ENCODE measurements at places on chromosomes 4 and X.

- peak; percentile 73 for DNase-seq
Measured at GRCh38 chrX:149715468-149715867, 3.6 kb downstream of the MAGEA11 start.

DNA sequence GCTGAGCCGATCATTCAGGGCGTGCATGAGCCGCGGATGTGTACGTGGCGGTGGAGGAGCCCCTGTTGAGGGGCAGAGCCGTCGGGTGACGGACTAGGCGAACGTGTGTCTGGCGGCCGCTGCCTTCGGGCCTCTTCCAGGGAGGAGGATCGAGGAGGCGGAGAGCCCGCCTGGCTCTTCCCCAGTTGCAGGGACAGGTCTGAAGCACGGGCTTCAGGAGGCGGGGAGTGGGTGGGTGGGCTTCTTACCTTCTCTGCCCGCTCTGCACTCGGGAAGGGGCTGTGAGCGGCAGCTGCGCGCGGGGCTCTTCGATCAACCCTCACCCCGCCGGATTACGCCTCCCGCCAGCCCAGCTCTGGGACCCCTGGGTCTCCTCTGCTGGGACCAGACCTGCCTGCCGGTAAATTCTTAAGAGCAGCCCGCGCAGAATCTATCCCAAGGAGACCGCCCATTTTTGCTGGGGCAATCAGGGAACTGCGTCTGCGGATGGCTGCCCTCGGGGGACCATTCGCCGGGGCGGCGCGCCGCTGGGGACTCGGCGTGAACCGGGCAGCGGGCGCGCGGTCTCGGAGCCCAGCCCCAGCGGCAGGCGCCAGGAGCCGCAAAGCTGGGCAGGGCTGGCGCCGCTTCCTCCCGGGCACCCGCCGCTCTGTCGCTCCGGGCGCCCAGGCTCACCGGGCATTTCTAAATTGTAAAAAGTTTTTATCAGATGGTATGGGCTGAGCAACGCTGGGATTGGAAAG lies 4.9 kb downstream of the PLAC8 start:
- DNase-seq: no peak

- no peak for DNase-seq
Measured at GRCh38 chrX:149718757-149719156, 6.9 kb downstream of the MAGEA11 start.

DNA sequence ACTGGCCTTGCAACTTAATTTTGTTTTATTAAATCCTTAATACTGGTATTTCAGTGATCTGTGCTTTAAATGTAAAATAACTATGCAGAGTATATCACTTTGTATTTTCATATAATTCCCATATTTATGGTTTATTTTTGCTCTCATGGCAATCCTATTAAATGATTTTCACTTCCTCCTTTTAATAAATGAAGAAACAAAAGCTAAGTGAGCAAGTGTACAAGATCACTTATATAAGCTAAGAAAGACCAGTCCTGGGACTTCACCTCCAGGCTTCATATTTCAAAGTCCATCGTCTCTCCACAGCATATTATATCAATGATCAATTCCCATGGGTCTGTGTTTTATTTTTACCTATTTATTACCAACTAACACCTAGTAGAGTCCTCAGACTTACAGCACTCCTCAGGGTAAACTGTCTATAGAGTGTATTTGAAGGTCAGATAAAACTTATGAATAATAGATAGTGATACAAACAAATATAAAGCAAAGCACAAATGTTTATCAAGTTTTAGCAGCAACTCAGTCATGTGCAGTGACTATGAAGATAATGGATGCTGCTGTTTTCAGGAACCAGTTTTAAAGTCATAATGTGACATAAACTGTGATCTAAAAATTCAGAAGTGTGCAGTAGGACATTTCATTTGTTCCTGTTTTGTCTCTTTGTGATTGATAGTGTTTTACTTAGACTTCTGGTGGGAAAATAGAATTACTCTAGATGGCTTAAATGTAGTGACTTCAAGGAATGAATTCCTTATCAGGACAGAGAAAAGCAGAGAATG lies 56.8 kb downstream of the ARHGAP24 start:
- DNase-seq: no peak

DNA sequence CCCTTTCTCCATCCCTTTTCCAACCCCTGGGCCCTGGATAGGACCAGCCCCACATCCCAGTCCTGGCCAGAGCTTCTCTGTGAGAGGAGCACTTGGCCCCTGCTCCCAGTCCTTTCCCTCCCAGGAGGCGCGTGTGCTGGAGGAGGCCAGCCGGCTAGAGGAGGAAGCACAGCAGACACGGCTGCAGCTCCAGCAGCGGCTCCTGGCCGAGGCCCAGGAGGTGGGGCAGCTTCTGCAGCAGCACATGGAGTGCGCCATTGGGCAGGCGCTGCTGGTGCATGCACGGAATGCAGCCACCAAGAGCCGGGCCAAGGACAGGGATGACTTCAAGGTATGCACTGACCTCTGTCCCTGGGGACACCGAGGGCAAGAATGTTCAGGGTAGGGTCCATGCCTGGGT lies 87.5 kb downstream of the EVC start:
- no peak for DNase-seq
